ENCODE measurements at places on chromosomes 1 and 21.

- peak; percentile 33 for DNase-seq
Measured at GRCh38 chr1:110783292-110783918, 89.5 kb upstream of the CD53 start.

DNA sequence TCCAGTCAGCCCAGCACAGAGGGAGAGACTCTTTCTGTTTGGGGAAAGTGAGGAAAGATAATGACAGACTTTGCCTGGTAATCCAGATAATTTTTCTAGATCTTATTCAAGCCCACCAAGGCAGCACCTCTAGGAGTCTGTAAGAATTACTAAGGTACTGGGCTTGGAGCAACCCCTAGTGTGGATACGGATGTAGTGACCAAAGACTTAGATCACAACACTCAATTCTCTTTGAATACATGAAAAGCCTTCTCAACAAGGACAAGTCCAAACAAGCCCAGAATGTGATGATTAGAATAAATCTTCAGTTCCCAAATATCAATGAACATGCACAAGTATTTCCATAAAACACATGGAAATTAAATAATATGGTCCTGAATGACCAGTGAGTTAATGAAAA, 206.9 kb downstream of the MRPL39 start:
- no peak for DNase-seq

DNA sequence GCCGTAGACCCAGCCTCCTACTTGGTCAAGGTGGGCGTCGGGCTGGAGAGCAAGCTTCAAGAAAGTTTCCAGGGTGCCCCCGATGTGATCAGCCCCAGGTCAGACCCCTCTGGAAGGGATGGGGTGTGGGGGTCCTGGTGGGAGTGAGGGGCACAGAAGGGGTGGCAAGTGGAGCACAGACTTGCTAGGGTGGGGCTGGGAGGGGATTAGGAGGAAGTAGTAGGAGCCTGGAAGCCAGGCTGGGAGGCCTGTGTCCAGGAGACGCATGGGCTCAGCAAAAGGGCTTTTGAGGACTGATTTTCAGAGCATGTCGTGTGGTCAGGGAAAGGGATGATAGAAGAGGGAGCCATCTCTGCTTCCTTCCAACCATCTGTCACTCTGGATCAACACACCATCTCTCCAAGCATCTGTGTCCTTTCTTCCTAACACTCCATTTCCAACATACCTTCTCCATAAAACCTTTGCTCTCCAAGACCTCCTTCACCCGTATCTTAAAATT, 8.5 kb downstream of the TRIM46 start:
- no peak for DNase-seq

DNA sequence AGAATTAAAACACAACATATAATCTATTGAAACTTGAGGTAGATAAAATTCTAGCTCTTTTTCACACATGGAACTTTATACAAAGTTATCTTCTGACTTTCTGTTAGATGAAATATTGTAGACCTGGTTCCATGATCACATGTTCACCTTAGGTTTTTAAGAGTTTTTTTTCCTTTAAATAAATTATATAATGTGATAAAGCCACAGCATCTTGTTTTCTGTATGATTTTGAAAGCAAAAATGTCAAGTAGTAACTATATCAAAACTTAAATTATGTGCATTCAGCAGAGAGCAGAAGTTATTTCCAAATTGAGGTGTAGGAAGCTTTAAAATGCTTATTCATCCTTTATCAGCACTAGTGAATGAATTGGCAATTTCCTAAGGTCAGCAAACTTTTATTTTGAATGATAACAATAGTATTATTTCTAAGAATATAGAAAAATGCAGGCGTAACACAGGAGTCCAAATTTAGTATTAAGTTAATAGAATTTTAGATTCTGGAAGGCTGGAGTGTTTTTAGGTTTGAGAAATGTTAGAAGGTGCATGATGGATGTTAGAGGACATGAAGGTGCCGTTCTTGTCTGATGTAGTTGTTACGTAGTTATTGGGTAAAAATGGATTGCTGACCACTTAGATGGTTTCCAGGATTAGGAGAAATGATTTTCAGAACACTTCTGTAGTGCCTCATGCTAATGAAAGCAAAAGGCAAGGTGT, 17.5 kb downstream of the BACH1 start:
- no peak for DNase-seq

DNA sequence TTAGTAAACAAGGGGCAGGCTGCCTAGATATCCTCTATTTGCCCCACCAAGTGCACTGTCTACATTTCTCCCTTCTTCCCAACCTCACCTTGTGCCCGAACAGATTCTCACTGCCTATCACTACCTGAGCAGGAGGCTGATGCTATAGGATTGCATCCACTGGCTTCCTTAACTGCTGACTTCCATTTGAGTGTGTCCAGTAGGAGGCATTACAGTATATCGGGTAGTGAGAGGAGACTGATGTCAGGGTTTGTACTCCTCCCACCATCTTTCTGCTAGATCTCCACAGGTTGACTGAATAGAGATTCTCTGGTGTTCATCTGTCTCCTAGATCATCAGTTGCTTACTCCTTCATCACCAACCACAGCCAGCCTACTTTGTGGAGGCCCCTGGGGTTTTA, 796.3 kb downstream of the LRRIQ3 start:
- no peak for DNase-seq

DNA sequence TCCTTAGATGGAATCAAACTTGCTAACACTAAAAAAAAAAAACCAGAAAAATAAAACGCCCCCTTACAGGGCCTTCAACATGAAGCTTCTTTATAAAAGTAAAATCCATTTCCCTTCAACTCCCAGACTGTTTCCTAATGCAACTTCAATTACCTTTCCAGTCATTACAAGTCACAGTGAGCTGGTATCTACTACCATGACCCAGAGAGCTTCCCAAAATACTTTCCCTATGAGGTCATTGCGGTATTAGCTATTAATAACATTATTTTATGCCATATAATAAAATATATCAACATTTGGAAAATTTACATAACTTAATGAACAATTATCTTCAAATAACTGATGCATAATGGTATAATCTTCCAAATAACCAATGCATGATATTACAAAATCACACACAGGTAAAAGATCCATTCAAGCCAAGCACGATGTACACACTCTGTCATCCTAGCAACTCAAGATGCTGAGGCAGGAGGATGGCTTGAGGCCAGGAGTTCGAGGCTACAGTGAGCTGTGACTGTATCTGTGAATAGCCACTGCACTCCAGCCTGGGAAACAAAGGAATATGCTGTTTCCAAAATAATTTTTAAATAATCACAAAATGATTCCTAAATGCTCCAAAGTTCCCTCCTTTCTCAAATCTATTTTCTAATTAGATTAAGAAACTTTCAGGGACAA, 24.1 kb downstream of the EIF4G3 start:
- no peak for DNase-seq

- DNase-seq: no peak
Measured at GRCh38 chr1:17167041-17167785, 37.7 kb upstream of the PADI1 start.

DNA sequence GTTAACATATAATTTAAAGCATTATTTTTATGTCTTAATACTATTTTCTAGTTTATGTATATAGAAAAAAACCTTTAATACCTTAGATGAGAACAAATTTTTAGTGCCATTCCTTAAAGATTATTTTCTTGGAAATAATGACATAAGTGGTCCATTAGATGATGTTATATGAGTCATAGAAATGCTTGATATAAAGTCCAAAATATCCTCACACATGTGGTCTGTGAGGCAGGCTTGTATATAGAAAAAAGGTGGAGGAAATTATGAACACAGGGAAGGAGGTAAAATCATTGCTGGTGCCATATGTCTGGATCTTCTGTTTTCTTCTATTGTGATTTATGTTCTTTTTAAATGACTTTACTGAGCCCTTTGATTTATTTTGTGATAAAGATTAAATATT, 79.3 kb downstream of the MAP3K7CL start:
- DNase-seq: no peak

- no peak for DNase-seq
Measured at GRCh38 chr1:78170859-78171258, 125.1 kb downstream of the GIPC2 start.

GRCh38 chr1:55400508-55400907, 185.3 kb upstream of the USP24 start:
- no peak for DNase-seq

DNA sequence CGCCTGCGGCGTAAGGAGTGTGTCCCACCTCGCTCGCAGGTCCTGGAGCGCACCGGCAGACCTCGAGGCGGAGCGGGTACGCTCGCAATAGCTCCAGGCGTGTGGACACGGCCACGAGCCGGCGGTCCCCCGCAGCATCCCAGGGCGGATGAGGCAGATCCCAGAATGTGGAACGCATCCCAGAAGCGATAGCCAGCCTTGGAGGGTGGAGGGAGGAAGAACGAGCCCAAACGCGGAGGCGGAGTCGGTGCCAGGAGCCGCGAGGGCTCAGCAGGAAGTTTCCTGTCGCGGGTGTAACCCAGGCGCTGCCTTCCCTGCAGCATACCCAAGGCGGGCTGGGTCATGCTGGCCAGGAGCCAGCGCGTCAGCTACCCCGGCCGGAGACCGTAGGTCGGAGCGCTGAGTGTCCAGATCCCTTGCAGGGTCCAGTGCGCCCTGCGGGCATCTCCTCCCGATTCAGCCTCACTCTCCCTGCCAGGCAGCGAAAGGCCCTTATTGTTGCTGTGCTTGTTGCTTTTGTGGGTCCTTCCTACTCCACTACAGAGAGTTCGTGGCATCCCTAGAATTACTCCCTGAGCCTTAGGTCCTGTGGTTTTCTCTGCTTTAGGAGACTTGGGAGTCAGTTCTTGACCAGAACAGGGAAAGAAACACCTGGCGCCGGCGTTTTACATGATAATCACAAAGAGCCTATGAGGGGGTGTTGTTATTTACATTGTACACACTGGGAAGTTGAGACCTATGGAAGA, 27.7 kb downstream of the STYXL2 start:
- DNase-seq: peak; percentile 64

GRCh38 chr21:18204931-18205330, 39.7 kb upstream of the CHODL start:
- DNase-seq: no peak

DNA sequence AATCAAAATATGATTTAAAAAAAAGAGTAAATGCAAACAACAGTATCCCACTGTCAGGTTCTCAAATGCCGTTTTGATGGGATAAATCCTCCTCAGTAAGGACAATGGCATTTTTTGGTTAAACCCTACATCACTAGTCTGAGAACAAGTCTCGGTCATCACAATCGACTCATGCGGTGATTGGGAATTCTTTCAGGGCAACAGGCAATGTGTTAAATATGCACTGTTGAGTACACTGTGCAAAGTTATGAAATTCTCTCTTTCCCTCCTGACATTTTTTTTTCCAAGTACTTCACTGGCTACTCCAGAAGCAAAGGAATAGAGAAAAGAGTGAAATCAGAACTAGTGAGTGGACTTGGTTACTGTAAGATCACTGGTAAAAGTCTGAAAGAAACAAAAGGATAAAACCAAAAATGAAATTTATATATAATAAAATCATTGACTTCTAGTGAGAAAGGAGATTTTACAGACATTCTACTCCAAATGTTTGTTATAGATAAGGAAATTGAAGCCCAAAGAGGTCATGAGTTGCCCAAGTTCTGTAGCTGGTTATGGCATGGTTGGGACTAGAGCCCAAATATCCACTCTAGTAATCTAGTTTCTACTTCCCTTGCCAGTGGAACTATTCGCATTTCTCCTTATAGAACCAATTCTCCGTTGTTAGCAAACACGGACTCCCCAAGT, 111.3 kb downstream of the TGFBR3 start:
- DNase-seq: no peak

DNA sequence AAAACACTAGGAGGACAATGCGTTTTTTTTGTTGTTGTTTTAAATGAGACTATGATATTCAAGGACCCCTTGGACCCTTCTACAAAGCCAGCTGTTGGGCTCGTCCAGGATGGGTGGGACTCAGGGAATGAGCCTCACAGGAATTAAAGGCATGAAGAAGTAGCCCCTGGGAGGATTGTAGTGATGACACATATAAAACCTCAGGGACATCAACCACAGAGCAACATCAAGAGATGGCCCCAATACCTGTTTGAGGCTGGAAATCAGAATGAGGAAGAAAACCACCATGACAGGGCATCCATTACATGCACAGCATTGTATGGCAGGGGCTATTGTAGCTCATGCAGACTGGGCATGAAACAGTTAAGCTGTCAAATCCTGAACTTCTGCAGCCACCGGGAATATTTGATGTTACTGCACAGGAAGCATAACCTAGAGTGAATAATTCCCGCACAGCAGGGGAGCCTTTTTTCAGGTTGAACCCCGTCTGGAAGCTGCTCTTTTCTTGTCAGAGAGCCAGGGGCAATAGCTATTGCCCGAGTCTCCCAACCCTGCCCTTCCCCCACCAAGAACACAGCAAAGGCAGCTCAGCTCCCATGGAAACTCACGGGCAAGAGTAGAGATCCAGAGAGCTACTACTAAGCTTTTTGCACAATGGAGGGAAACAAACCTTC, 140.2 kb upstream of the FGGY start:
- DNase-seq: no peak

- DNase-seq: no peak
Measured at GRCh38 chr1:7236844-7237515, 451.7 kb downstream of the CAMTA1 start.

- no peak for DNase-seq
Measured at GRCh38 chr1:101706366-101706765, 290.4 kb downstream of the OLFM3 start.

- DNase-seq: no peak
Measured at GRCh38 chr1:17013491-17014320, 2.0 kb upstream of the ATP13A2 start.

DNA sequence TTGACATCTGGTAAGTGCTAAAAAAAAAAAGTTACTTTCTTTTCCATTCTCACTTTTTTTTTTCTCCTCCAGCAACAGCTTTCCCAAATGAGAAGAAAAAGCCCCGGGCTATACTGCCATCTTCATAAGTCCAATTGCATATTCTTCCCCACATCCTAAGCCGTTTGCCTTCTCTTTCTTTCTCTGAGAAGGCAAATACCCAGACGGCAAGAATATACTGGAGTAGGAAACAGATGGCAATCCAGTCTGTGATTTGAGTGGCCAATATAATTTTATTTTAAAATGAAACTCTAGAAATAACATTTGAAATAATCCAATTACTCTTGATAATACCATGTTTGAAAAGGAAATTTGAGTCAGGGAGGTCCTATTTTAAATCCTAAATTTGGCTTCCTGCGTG, 44.6 kb upstream of the GREM2 start:
- DNase-seq: no peak

- DNase-seq: no peak
Measured at GRCh38 chr1:29895201-29895600, 658.9 kb downstream of the PTPRU start.

DNA sequence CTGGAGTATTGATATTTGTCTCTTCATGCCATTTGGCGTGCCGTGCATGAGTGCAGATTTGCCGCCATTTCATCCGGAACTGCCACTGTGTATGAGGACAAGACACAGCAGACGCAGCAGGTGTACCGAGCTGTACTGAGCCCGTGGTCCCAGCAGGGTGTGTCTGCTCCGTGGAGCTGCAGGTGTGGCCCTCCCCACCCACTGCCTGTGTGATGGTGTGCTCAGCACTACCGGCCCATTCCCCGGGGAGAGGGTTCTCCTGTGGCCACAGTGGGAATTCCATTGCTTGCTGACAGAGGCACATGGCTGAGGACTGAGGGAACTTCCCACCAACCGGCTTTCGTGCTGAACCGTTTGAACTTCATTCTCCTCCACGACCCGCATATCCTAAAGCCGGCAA, 34.3 kb upstream of the COL6A1 start:
- no peak for DNase-seq

GRCh38 chr1:212980123-212980785, 29.9 kb downstream of the VASH2 start:
- DNase-seq: no peak
